Stimulated activated CD4-positive, alpha-beta T cell treated with anti-CD3 and anti-CD28 coated beads, Interleukin-12 subunit alpha, Interleukin-12 subunit beta, amount 100 ng/mL, for 24 hours (primary cell): ENCODE measurements at places on chromosomes 1 and 21.

GRCh38 chr21:33332143-33332542 is 7.4 kb downstream of the IFNAR1 start:
- no peak for DNase-seq

GRCh38 chr1:5415606-5416005 is 576.6 kb downstream of the NPHP4 start:
- DNase-seq: no peak

GRCh38 chr1:248793592-248793991 is 32.1 kb downstream of the SH3BP5L start:
- DNase-seq: no peak

GRCh38 chr1:180577361-180577760 is 18.6 kb downstream of the OVAAL start:
- no peak for DNase-seq

- no peak for DNase-seq
Observed at GRCh38 chr21:46431884-46432488, 26.7 kb upstream of the DIP2A start.

DNA sequence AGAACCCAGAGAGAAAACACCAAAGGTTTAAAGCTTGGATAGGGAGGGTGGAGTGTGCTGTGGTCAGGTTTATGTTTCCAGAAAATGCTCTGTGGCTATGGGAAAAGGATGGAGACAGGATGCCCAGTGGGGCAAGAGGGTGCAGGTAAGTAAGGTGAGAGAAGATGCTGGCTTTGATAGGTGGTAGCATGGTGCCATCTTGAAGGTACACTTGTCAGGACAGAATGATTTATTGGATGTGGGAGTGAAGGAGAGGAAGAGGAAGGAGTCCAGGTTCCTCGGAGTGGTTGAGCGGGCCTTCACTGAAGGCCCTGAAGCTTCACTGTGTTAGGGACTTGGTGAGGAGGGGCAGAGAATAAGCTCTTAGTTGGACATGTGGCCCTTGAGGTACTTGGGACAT is 3.6 kb downstream of the PTPRF start:
- DNase-seq: no peak

DNA sequence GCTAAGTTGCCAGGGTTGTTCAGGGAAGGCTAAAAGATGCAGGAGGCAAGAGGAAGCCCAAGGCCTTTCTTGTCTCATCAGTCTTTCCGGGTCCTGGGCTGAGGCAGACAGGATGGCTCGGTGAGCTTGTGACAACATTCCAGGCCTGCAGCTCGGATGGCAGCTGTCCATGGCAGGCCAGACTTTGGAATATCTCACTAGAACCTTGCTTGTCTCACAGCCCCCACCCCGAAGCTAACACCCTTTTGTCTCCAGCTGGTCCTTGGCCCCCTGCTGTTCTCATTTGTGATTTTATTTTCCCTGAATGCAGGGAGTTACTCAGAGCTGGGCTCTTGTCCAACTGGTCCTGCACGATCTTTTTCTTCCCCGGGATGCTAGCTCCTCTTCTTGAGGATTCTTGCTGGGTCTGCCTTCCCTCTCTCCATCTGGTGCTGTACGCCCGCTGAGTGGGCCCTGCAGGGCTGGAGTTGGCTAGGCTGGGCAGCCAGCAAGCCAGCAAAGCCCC is 477.2 kb upstream of the CAMK1G start:
- DNase-seq: no peak

GRCh38 chr1:44694863-44695478 is 20.5 kb downstream of the ARMH1 start:
- no peak for DNase-seq
